ENCODE measurements at places on chromosomes 2 and 18.
A peak's percentile ranks its signal among the peaks of the same experiment; 100 is the strongest.

GRCh38 chr2:68237404-68237803 is 14.9 kb downstream of the PPP3R1 start:
- no peak for DNase-seq

DNA sequence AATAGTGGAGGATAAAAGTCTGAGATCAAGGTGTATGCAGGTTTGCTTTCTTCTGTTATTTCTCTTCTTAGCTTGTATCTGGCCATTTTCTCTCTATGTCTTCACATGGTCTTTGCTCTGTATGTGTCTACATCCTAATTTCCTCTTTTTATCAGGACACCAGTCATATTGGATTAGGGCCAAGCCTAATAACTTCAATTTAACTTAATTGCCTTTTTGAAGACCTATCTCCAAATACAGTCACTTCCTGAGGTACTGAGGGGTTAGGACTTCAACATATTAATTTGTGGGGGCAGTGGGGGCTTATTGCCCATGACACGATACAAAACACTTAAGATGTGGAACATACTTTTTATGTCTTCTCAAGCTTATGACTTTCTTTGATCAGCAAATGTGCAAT is 632.9 kb upstream of the CELF4 start:
- no peak for DNase-seq

DNA sequence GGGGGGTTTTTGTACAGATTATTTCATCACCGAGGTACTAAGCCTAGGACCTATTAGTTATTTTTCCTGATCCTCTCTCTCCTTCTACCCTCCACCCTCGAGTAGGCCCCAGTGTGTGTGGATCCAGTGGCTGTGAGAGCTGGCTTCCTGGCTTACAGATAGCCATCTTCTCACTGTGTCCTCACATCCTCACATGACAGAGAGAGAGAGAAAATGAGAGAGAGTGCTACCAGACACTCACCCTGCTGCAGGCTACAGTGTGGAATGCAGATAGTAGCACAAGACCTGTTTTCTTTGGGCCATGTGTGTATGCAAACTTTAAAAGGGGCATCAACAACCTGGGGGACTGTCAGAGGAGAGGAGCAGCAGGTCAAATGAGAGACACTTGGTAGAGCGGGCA is 9.5 kb downstream of the KCNK3 start:
- DNase-seq, result no peak

- DNase-seq, result no peak
Measured at GRCh38 chr2:176556373-176556772, 287.1 kb downstream of the MTX2 start.

- no peak for DNase-seq
Measured at GRCh38 chr2:41111836-41112627, 660.1 kb upstream of the SLC8A1 start.

DNA sequence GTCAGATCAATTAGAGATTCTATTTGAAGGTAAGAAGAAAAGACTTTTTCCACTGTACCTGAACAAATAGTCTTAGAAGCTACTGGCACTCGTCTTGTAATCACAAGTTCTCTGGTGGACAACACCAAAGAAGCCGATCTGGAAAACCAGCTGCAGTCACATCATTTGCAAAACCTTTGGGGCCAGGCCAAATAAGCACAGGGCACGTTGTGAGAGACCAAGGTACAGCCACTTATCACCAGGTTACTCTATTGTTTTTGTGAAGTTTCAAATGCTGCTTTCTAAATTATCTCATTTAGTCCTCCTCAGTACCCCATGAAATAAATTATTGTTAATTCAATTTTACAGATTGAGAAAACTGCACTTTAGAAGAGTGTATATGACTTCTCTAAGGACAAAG is 18.5 kb downstream of the ROCK1 start:
- no peak for DNase-seq

- DNase-seq, result no peak
Measured at GRCh38 chr2:85330839-85331636, 3.2 kb upstream of the TGOLN2 start.

DNA sequence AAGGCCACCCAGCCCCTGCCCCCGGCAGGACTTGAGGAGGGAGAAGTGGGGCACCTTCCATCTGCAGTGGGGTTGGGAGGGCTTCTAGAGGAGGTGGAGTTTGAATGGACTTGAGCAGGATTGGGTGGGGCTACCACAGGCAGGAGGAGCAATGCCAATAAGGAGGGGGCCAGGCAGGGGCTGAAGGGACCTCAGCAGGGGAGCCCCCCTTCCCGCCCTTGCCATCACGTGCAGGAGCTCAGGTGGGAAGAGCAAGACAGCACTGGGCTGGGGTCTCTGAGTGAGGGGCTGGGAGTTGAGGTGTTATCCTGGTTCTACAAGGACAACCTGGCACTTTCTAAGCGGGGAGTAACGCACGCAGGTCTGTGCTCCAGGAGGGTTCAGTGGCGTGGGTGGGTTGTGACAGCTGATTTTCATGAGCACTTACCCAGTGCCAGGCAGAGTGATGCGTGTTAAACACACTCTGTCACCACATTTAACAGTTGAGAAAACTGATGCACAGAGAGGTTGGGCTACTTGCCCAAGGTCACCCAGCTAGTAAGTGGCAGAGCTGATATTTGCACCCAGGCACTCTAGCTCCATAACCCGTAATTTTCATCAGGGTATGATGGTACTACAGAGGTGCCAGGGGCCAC is 4.8 kb downstream of the CHRND start:
- DNase-seq, result no peak

DNA sequence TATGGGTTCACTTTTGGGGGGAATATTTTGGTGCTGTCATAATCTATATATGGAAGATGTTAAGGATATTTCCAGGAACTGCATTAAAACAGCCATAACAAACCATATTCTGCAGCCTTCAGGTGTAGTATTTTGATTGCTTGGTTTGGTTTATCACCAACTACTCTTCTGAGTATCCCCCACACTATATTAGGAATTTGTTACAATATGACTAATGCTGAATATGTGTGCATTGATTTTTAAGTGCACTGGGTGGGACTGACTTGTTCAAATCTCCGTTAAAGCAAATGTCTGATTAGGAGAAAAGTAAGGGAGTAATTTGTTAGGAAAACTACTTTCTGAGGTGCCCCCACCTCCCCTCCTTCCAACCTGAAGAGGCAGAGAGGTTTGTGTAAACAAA is 47.7 kb downstream of the SPTBN1 start:
- DNase-seq, result no peak

- DNase-seq, result no peak
Measured at GRCh38 chr2:23753291-23754010, 173.5 kb downstream of the ATAD2B start.

- DNase-seq, result peak; percentile 26
Measured at GRCh38 chr2:94762600-94762999, 108.6 kb upstream of the TEKT4 start.

DNA sequence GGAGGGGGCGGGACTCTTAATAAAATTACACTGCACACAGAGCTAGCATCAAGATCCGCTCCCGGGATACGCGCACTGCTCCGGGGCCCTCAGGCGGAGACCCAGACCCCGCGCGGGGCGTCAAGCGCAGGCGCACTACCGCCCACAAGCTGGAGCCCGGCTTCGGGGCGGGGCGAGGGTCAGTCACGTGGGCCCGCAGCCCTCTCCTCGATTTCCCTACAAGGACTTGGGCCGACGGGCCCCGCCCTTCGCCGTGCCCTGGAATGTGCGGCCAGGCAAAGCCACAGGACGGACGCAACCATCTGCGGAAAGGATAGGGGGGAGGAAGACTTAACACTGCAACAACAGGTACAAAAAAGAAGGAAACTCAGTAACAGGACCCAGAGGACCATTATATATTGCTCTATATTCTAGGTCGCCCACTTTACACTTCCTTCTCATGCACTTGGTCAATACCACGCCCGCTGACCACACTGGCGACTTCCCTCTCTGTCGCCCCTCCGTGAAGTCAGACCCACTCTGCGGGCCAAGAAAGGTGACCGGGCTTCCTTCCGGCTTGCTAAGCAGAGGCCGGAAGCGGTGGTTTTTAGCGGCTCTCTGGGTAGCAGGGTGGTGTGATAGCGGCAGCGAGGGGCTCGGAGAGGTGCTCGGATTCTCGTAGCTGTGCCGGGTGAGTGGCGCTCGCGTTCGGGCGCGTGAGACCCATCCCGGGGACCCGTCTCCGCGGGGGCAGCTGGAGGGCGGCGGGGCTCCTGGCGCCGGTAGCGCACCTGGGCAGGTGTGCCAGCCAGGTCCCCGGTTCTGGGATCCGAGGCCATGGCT is at the start of gene MYL12A:
Gene MYL12A (plus strand): TSS at position 562 of the 822 bp plus-strand sequence. CDS start 5,447 bp downstream, outside the sequence.
- DNase-seq, result peak; percentile 100

DNA sequence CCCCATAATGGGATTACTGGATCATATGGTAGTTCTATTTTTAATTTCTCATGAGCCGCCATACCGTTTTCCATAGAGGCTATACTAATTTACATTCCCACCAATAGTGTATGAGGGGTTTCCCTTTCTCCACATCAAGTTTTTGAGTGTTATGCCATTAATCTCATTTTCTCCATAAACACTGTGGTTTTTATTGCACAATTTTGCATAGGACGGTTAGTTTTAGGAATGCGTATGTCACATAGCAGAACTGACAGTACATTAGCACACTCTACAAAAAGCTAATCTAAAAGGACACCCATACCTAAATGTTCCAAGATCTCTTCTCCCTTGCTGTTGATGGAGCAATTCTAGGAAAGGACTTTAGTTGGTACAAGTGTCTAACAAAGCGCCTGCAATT is 32.5 kb downstream of the DARS1 start:
- no peak for DNase-seq

DNA sequence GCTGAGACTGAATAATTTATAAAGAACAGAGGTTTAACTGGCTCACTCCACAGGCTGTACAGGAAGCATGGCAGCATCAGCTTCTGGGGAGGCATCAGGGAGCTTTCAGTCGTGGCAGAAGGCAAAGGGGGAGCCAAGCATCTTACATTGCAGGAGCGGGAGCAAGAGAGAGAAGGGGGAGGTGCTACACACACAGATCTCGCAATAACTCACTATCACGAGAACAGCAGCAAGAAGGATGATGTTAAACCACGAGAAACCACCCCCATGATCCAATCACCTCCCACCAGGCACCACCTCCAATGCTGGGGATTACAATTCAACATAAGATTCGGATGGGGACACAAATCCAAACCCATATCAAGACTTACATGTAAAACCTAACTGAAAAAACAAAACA is 17.8 kb upstream of the MATN3 start:
- DNase-seq, result no peak

DNA sequence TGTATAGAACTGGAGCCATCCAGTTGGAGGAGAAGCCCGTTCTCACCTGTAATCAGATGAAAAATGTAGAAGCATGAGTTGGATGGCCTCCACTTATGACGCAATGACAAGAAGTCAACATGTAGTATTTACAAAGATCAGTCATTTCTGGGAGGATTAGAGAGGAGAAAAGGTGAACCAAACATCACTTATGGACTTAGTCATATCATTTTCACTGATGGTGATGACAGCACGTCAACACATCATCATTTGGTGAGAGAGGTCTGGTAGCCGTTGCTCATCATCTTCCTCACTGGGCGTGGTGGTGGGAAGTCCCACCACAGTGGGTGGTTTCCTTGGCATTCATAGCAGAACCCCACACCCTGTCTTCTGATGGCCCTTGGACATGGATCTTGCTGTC is 264.2 kb upstream of the EPAS1 start:
- DNase-seq, result peak; percentile 92

DNA sequence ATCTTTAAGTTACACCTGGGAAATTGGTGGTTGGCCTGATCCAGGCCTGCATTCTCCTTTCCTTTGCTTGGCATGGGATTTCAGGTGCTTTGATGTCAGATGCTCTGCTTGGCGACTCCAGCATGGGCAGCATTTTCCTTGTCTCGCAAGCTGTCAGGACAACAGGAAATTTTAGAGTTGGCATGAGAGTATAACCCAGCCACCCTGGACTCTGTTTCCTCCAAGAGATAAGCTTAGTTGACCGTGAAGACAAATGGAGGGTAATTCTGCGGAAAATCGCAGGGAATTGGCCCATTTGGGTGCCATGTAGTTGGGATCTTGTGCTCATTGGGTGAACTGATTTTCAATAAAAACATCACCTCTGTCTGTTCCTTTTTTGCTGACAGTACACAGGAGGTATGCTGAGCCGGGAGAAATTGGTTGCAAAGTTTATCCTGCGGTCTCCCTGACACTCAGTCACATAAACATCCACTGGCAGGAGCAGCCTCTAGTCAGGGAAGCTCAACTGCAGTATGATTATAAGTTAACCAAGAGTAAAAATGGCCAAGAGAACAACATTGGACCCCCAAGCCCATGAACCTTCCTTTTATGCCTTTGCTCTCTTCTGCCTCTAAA is 409.9 kb downstream of the SETBP1 start:
- no peak for DNase-seq

- no peak for DNase-seq
Measured at GRCh38 chr18:58903533-58903932, 38.9 kb downstream of the ZNF532 start.

GRCh38 chr2:16214861-16215260 is 274.5 kb downstream of the MYCN start:
- no peak for DNase-seq

- no peak for DNase-seq
Measured at GRCh38 chr18:14943486-14943885, 195.5 kb downstream of the ANKRD30B start.

DNA sequence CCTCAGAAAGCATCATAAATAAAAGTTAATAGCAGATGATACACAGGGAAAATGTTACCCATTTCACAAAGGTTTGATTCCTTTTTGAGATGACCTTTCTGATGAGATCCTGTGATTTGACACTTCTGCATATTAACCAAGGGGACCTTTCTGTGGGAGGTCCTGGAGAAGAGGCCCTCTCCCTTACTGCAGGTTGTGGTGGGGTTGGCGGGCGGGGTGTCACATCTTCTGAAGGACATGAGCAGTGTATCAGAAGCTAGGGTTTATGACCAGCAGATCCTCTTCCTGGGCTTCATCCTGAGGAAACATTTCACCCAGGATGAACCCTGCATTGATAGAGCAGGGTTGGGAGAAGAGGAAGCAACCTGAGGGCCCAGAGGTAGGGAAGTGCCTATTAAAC is 37.2 kb upstream of the SCLY start:
- no peak for DNase-seq

DNA sequence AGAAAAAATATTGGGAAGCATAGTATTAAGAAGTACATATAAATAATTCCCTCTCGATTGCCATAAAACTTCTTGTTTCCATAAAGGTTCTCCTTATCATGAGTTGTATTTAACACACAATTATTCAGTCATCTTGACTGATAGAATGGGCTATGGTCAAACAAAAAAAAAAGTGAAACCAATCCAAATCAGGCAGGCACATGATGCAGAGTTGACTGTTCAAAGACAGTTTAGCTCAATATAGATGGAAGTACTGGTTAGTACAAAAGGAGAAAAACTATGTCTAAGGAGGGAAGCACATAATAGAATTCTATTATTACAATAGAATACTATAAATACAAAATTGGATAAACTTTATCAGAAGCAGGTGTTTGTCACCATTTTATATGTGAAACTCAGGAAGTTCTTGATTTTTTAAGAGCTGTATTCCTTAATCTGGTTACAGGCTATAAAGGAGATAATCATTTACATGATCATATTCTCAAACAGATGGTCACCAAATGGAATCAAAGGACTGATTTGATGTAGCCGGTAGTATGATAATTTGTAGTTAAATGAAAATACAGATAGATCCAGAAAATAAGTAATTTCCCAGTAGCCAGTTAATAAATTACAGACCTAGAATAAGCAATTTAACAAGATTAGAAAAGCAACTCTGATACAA is 18.2 kb upstream of the CALCRL start:
- no peak for DNase-seq
